AG10803 (cell line): ENCODE measurements at places on chromosomes 11 and 22.

DNA sequence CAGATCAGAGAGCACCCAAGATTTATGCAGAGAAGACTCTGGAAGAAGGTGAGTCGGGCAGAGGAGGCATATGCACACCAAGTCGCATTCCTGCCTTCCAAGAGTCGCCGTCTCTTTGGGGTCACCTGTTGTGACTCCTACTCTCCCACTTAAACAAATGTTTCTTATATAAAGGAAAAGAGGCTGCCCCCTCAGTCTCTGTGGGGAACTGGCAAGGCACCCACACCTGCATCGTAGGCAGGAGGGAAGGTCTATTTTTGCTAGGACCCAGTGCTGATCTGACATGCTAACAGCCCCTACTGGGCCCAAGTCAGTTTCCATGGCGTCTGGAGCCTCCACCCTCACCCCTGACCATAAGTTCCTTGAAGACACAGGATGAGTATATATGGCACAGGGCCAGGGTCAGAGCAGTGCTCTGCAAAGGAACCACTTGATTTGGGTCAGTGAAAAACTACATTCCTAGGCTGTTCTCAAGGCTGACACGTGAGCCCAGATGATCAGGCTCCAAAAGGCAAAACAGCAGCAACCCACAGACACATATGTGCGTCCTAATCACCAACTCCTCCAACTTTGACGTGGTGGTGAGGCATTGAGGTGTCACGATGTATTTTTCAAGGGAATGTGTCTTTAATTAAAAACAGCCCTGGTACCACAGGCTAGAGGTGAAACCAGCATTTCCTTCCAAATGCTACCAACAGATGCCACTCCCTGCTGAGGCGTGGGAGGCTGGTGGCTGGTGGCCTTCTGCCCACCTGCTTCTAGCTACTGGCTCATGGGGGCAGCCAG is 55.6 kb upstream of the CSNK2A3 start:
- DNase-seq: peak; percentile 74

DNA sequence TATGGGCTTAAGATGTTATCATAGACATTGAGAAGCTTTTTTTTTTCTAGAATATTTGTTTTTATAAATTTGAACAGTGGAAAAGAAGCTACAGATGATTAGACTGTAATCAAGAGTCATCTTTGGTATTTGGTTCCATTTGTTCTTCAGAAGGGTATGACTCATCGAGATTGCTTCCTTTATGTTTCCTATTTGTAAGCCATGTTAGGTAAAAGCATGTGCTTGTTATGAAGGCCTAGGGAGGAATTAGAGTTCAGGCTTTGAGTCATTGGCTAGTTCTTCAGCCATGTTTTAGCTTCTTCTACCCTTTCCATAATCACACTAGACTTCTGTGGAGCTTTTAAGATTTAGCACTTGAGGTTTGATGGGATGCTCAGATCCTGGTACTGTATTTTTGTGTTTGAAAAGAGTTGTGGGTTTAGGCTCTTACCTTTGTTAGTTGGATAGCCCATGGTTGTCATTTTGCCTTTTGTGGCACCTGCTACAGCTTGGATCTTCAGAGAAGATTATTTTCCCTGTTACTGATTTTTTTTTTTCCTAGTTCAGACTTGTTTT is 44.3 kb downstream of the POLD3 start:
- DNase-seq: peak; percentile 87

GRCh38 chr11:15551901-15552851 is 437.5 kb downstream of the INSC start:
- no peak for DNase-seq

- peak; percentile 3 for DNase-seq
Measured at GRCh38 chr22:32378707-32379272, 21.1 kb downstream of the RFPL3 start.

- DNase-seq: no peak
Measured at GRCh38 chr11:15829312-15829711, 527.0 kb downstream of the SOX6 start.
